WTC11 (cell line): ENCODE measurements at places on chromosomes 7 and 10.

DNA sequence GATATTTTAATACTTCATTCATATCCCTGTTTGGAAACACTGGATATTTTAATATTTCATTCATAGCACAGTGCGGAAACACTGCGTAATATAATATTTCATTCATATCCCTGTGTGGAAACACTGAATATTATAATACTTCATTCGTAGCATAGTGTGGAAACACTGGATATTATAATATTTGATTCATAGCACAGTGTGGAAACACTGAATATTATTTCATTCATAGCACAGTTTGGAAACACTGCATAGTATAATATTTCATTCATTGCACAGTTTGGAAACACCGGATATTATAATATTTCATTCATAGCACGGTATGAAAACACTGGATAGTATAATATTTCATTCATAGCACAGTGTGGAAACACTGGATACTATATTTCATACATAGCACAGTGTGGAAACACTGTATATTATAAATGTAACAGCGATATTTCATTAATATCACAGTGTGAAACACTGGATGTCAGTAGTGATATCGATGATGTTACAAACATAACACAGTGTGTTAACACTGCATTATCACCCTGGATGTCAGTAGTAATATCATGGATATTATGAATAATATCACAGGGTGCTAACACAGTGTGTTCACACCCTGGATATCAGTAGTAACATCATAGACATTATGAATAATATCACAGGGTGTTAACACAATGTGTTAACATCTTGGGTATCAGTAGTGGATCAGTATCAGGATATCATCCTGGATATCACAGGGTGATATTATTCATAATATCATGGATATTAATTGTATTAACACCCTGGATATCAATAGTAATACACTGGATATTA, 2.9 kb upstream of the TMEM225B start:
- no peak for DNase-seq

- DNase-seq: peak; percentile 58
Measured at GRCh38 chr7:32892521-32893206, 1.1 kb upstream of the KBTBD2 start.

- peak; percentile 15 for DNase-seq
Measured at GRCh38 chr7:147519062-147519461, 1071.5 kb upstream of the C7orf33 start.

- DNase-seq: no peak
Measured at GRCh38 chr7:101999393-101999792, 182.0 kb downstream of the CUX1 start.

DNA sequence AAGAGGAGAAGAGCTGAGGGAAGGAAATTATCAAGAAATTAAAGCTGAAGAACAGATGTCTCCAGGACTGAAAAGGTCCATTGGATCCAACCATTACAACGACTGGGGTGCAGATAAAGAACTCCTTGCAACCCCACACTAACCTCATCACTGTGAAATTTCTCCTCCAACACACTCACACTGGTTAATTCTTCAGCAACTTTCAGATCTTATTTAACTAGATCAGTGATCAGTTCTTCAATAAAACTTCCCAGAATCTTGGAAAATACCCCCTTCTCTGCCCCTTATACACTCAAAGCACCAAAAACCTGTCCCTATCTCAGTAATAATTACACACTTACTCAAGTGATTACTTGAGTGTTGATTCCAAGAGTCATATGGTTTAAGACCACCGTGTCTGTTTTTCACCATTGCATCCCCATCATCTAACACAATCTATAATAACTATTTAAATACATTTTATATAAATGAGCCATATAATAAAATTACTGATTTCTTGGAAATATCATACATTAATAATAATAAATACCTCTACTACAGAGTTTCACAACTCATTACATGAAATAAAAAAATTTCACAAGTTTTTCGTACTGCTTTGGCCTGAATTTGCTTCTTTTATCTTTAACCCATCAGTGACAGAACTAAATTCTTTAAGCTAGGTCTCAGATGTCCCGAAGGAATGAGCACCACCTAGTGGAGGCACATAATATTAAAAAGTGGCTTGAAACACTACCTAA, 123.7 kb downstream of the MPP7 start:
- DNase-seq: no peak

DNA sequence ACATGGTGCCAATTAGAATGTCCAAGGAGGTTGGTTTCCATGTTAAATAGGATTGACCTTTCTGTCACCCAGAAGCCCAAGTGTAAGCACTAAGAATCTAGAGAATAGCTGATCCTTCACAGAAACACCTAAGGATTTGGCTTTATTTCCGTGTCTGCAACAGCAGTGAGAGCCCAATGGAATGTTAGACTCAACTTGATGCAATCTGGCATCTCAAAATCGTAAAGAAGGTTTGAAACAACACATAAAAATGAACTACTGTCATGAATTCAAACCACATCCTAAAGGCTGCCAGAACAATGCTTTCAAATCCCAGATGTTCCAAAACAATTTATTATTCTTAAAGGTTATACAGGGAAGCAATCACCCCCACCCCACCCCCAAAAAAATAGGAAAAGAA, 18.6 kb downstream of the PPP1R3C start:
- DNase-seq: no peak

DNA sequence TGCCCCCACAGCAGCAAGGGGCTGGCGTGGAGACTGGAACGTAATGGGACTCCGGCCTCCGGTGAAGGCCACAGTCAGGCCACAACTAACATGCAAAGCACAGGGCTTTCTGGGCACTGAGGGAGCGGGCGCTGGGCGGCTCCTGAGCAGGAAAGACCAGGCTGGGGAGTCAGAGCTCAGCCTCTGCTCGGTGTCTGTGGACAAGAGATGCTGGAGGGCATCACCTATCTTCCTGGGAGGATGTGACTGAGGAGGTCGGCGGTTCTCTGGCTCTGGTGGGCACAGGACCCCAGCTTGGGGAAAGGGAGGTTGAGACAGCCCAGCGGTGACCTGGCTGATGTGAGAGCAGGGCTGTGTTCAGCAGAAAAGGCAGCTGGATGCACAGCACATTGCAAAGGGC, 11.7 kb downstream of the CNPY1 start:
- no peak for DNase-seq
